ENCODE measurements at places on chromosomes 1 and 21. TPM values are rescaled to one million over a fixed set of nuclear protein-coding genes. Genes with fewer than 3 reads are reported as not detected.

- DNase-seq = no peak
Measured at GRCh38 chr1:190942475-190942874, 464.8 kb upstream of the BRINP3 start.

GRCh38 chr1:43634721-43635120 is 15.2 kb upstream of the KDM4A start:
- no peak for DNase-seq

DNA sequence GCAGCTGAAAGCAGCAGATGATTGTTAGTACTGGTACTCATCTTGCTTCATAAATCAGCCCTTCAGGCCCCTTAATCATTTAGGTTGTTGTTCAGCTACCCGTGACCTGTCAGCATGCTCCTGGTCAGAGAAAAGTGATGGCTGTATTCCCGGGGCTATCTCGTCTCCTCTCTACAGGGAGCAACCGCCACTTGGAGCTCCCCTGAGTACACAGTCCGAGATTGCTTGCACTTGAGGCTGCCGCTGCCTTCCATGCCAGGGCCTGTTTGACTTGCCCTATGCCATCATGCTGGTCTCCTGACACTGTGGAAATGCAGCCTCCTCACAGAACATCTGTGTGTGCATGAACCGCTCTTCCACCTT is 97.5 kb downstream of the SPATA46 start:
- DNase-seq = no peak

GRCh38 chr1:8409606-8410005 is 91.7 kb downstream of the SLC45A1 start:
- DNase-seq = no peak

DNA sequence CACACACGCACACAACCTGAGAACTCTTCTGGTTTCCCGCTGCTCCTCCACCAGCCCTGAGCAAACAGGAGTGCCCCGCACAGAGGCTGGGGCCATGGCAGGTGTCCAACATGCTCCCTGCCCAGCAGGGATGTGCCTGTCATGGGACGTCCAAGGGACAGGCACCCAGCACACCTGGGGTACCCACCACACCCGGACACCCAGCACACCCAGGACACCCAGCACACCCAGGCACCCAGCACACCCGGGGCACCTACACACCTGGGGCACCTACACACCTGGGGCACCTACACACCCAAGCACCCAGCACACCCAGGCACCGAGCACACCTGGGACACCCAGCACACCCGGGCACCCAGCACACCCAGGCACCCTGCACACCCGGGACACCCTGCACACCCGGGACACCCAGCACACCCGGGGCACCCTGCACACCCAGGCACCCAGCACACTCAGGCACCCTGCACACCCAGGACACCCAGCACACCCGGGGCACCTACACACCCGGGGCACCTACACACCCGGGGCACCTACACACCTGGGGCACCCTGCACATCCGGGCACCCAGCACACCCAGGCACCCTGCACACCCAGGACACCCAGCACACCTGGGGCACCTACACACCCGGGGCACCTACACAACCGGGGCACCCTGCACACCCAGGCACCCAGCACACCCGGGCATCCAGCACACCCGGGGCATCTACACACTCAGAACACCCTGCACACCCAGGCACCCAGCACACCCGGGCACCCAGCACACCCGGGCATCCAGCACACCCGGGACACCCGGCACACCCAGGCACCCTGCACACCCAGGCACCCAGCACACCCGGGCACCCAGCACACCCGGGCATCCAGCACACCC is 37.9 kb downstream of the UBE2G2 start:
- peak; percentile 25 for DNase-seq

GRCh38 chr1:2233997-2234761 is 6.1 kb downstream of the SKI start:
- DNase-seq = peak; percentile 81

DNA sequence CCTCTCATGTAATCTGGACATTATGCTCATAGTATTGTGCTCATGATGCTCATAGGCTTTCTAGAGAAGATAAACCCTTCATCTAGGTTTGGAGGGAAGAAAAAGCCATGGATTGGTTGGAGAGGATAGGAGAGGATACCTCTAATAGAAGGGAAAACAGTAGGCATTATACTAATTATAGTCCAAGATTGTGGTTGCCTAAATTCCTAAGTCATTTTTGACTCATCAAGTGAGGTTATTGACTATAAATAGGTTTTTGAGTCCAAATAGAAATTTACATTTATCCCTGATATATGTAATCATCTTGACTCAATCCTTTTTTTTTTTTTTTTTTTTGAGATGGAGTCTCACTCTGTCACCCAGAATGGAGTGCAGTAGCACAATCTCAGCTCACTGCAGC is 5.0 kb downstream of the SYT11 start:
- DNase-seq = no peak

GRCh38 chr21:44706706-44707581 is 4.4 kb downstream of the TSPEAR start:
- no peak for DNase-seq

DNA sequence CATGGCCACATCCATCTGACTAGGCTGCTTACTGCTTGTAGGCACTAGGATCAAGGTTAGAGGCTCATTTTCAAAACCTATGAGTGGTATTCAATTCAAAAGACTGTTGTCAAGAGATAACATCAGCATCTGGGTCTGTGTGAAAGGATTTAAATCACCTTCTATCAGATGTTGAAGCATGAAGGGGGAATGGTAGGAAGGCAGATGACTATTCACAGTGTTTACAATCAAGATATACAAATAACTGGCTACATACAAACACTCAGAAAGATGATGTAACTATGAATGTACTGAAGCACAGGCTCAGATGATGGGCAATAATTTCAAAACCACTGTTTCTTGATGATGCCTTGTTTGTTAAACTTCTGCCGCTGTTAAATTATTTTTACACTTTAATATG is 249.2 kb downstream of the SLC45A1 start:
- DNase-seq = no peak

DNA sequence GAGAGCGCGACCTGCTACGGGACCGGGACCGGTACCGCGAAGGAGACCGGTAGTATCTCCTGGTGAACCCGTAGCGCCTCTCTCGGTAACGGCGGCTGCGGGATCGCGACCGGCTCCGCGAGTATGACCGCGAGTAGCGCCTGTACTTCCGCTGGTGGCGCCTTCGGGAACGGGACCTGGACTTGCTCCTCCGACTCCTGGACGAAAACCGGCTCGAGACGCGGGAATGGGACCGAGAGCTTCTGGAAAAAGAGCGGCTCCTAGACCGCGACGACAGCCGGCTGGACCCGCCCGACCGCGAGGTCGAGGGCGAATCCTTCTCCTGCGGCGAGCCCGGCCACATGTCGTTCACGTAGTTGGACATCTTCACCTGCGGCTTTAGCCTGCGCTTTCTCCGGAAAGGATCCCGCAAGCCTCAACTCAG is 642 bp downstream of the RSRP1 start:
- peak; percentile 37 for DNase-seq

WDR64 gene
- total RNA-seq = not detected

PMVK gene
- 10.3 TPM for total RNA-seq

WNT3A gene
- not detected for total RNA-seq

SPATA46 gene
- total RNA-seq = not detected

LINGO4 gene
- total RNA-seq = 0.48 TPM

C1orf159 gene
- 108 TPM for total RNA-seq

All from transverse colon (tissue), 4 donors.